ENCODE measurements at places on chromosomes 4 and X.
A peak's percentile ranks its signal among the peaks of the same experiment; 100 is the strongest.

DNA sequence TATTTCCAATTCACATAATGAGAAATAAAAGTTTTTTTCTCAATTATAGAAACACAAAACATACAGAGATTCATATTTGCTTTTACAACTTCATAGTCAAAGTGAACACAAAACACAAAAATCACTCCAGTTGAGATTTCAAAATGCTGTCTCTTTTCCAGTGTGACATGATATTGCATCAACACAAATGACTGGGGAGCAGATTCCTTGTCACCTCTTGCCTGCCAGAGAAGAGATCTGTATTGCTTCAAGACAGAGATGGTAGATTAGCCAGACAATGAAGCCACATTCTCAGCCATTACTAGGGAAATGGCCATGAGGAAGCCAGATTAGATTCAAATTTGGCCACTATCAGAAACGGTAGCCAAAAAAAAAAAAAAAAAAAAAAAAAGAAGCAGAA is 2313.1 kb upstream of the AGA start:
- no peak for DNase-seq

DNA sequence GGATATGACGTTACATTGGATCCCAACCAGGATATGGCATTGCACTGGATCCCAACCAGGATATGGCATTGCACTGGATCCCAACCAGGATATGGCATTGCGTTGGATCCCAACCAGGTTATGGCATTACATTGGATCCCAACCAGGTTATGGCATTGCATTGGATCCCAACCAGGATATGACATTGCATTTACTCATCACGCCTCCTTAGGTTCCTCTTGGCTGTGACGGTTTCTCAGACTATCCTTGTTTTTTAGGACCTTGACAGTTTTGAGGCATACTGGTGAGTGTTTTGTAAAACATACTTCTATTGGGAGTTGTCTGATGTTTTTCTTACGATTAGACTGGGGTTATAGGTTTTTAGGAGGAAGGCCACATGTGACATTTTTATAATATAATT is 5.4 kb upstream of the ACSL1 start:
- DNase-seq, result no peak

- DNase-seq, result no peak
Observed at GRCh38 chr4:58600290-58600689, 1490.1 kb upstream of the IGFBP7 start.

GRCh38 chr4:1208266-1208961 is 36.0 kb upstream of the SPON2 start:
- no peak for DNase-seq

GRCh38 chrX:78997870-78998558 is 52.8 kb downstream of the P2RY10 start:
- no peak for DNase-seq

- no peak for DNase-seq
Observed at GRCh38 chrX:151771726-151772125, 37.2 kb downstream of the CNGA2 start.

GRCh38 chr4:123315617-123316016 is 81.0 kb upstream of the SPRY1 start:
- peak; percentile 70 for DNase-seq
